ENCODE measurements at places on chromosomes 16 and 17.
A peak's percentile ranks its signal among the peaks of the same experiment; 100 is the strongest.

DNA sequence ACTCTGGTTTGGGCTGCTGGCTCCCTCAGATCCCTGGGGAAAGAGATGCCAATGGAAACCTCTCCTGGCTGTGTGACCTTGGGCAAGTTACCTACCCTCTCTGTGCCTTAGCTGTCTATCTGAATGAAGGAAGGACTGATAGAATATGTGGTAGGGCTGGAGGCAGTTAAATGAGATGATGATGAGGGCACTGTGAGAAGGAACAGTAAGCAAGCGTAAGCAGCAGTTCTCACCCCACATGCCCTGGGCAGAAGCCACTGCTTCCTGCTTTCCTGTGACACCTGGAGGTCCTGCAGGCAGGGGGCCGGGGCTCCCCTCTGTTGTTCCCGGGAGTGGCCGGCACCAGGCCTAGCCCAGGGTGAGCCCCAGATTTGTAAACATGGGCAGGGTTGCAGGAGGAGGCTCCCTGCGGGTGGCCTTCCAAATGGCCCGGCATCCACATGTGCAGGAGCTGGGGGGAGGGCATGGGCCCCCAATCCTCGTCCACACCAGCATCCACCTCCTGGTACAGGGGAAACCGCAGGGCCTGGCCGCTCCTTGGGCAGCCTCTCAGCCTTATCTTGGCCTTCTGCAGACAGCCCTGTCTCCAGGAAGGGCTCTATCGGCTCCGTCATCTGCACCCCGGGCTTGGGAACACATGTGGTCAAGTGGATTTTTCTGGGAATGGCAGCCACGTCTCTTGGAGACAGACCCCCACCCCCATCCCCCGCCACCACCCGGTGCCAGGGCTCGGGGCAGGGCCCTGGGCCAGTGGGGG is 235.6 kb upstream of the GSE1 start:
- no peak for DNase-seq

DNA sequence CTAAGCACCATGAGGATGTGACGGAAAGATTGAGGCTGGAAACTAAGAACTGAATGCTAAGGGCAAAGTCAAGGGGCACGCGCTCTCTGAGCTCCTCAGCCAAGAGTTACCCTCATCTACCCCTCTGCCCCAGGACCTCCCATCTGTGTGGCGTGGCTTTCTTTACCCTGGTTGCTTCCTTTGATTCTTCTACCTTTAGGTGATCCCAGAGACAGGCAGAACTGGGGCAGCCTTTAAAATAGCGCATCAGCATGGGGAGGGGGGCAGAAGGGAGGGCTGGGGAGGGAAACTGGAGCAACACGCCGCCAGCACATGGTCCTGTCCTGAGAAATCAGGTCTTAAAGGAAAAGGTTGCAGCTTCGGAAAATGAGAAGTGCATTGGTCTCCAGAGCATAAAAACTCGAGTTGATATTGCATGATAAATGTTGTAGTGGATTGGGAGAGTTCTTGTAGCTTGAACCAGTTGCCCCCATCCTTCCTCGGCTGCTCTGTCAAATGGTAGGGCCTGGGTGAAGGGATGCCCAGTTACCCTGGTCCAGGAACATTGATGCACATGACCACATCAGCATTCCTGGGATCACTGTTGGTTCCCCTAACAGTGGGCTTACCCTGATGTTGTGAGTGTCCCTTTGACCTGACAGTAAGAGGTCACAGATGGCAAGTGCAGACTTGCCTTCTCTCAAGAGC is 29.7 kb downstream of the LDHD start:
- no peak for DNase-seq

DNA sequence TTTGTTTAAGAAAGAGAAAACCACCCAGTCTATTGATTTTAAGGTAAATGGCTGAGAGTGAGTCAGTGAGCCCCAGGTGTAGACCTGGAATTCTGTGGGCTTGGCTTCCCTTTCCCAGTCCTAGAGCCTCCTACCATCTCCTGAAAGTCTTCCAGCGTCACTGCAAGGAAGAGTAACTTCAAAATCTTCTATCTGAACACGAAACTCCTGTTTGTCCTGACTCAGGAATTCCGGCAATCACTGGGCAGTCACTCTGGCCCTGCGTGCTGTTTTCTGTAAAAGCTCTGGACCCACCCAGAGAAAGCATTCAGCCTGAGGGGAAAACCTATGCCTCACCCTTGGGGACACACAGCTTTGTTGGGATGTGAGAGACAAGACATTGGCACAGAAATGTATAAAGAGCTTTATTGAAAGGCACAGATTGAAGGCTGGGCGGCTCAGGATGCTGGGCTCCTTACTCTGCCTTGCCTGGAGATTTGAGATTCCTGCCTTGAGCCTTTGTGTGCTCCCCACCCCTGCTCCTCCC is 15.9 kb downstream of the MINK1 start:
- DNase-seq = no peak

GRCh38 chr16:62889097-62889496 is 852.9 kb upstream of the CDH8 start:
- no peak for DNase-seq

- DNase-seq = peak; percentile 5
Observed at GRCh38 chr17:81306898-81307510, 11.9 kb upstream of the SLC38A10 start.

- no peak for DNase-seq
Observed at GRCh38 chr17:82866590-82867191, 26.9 kb upstream of the ZNF750 start.

DNA sequence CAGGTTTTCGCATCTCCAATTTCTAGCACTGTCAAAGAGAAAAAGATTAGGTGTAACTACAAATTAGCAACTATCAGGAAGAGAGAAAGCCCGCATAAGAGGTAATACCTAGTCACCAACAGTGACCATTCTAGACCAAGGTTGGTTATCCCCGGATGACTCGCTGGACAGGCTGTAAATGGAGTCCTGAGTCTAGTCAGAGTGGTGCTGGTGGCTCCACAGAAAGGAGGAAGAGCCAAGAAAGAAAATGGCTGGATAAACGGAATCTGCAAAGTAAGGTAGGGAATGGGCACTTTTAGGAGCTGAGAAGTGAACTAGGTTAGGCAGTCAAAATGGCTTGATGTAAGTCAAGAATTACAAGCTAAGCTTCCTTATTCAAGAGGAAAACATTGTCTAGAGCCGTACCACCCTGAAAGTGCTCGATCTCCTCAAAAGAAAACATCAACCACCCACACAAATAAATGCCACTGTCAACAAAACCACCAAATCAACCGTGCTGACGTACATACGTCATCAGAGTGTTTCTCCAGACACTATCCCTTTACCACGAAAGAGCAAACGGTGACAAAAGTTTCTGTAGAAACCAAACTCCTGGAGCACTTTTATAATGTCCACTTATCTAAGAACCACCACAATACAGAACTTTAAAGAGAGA is 2.2 kb downstream of the GSPT1 start:
- no peak for DNase-seq

DNA sequence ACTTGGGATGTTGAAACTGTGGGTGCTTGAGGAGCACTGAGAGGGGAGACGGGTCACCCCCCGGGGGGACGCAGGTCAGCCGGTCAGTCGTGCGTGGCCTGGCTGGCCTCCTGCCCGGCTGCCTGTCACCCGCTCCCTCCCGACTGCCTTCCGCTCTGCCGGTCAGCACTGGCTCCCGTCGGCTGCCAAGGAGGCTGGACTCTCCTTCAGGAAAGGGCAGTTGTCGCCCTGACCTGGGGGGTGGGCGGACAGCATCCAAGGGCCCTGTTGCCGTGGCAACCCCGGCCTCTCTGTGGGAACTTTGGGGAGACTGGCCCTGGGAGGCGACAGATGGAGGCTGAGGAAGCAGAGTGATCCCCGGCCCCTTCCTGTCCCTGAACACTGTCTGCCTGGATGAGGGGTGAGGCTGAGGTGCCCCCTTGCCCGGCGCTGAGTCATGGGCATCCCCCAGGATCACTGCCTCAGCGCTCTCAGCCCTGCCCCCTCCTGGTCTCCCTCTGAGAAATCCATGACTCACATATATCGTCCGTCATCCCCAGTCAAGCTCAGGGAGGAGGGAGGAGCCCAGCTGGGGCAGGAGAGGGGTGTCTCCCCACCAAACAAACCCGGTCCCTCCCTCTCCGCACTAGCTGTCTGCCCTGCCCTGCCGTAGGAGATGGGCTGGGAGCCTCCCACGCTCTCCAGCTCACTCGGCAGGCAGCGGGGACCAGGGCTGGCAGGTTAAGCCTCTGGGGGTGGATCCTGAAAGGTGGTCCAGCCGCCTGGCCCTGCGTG is at the start of gene ADGRG1:
Gene ADGRG1, plus strand, starts transcription at position 623 of the 774 bp plus-strand sequence. CDS start 21,658 bp downstream, outside the sequence.
- peak; percentile 24 for DNase-seq

GRCh38 chr16:27441276-27441675 is 39.3 kb downstream of the IL21R start:
- DNase-seq = no peak

- peak; percentile 90 for DNase-seq
Observed at GRCh38 chr17:48023400-48024148, 14.0 kb downstream of the COPZ2 start.

DNA sequence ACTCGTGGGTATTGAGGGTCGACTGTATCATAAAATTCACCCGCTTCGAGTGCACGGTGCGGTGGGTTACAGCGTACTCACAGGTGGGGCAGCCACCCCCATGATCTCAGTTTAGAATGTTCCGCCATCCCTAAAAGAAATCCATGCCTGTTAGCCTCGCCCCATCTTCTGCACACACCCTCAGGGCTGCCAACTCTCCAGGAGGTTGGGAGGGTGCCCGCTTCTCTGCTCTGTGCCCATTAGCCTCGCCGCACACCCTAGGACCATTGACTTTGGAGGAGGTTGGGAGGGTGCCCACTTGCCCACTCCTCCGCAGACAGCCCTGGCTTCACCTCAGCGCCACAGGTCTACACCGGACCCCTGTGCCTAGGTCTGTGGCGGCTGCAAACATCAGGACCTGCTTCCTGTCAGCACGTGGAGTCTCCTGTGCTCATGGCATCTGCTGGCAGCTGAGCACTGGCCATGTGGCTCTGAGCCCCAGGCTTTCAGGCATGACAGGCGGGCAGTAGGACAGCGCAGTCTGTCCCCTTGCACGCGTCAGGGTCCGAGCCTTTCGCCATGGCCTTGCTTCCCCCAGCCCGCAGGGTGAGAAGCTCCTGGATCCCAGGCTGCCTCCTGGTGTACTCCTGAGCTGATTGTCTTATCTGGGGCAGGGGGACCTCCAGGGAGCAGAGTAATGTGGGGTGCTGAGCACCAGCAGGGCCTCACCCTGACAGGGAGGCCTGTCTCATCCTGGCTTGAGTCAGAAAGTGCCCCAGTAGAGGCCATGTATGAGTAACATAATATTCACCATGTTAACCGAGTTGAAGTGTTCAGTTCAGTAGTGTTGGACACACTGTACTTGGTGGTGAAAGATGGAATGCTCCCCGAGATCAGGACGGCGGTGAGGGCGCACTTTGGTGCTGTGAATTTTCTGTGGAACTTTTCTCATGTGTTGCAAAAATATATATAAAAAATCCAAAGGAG is 21.9 kb downstream of the NME3 start:
- DNase-seq = no peak

All from NCI-H510A (cell line).